ENCODE measurements at places on chromosomes 4 and X. TPM values are rescaled to one million over a fixed set of nuclear protein-coding genes. Genes with fewer than 3 reads are reported as not detected.
A peak's percentile ranks its signal among the peaks of the same experiment; 100 is the strongest.

The SLC6A8 gene
- total RNA-seq = 26.1 TPM

GRCh38 chr4:185358959-185359358 is 36.8 kb downstream of the LRP2BP start:
- no peak for ATAC-seq

- peak; percentile 92 for ATAC-seq
Observed at GRCh38 chr4:159206427-159206871, 103.6 kb downstream of the RAPGEF2 start.

DNA sequence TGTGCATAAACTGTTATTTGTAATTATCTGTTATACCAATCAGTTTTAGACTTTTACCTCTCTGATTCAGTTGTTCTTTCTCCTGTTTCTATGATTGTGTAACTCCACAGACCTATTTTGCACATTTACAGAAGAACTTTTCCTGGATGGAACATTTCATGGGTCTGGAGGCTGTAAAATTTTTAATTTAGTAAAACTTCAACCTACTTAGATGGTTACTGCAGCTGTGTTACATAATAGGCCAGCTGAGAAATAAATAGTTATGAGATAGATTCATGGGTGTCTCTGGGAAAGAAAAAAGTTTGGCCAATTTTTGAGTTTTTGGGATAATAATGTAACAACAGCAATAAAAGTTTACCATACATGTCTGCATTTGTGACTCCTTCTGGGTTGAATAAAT is 253.5 kb downstream of the ARHGAP24 start:
- no peak for ATAC-seq

DNA sequence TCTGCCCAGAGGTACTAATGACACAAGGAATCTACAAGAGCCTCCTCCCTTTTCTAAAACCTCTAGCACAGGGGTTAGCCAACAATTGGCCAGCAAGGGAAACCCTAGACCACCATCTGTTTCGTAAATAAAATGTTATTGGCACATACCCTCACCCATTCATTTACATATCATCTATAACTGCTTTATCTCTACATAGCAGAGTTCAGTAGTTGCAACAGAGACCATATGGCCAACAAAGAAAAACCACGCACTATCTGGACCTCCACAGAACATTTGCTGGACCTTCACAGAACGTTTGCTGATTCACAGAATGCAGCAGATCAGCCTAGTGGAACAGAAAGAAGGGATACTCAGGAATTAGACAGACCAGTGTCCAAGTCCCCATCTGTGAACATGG is 9.4 kb downstream of the SLC2A9 start:
- no peak for ATAC-seq

DNA sequence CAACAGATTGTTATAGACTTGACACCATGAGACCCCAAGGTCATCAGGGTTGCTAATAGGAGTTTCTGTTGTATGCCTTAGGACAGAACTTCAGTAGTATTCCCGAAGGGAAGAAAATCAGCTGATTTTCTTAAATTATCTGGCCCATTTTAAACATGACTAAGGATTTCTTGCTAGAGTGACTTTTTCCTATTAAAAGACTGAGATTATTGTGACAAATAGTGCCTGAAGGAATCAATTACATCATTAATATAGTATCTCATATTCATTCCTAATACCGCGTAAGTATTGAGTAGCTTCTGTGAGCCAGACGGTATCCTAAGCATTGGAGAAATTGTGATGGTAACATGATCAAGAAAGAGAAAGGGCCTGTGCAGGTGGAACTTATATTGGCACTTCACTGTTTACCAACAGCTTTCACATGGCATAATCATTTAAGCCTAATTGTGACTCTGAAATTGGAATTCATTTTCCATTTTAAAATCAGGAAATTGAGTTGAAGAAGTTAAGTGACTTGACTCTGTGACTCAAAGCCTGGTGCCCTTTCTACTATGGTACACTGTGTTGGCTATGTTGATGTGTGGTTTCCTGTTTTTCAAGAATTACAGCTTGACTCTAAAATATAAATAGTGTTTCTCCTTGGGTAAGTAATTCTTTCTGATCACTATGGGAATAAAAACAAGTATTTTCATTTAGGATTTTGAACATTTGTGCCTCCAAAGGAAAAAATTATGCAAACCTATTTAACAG is 4.1 kb downstream of the AFF1 start:
- ATAC-seq = peak; percentile 27

The SSX2 gene
- total RNA-seq = not detected

DNA sequence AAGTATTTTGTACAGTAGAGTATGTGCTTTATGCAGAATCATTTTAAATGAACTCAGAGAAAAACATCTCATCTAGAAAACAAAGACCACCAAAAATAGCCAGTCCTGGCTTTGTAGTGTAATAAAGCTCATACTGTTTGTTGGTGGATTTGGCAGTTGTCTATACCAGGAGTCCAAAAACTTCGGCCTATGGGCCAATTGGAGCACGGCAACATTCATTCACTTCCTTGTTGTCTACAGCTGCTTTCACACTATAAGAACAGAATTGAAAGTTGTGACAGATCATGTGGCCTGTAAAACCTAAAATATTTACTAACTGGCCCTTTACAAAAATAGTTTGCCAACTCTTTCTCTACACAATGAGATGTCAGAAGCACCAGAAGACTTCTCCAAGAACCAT is 5.3 kb downstream of the FBXW7 start:
- ATAC-seq = no peak

Data from activated T-helper 17 cell treated with anti-CD3 and anti-CD28 coated beads, Interleukin-2, amount 50 U/mL, for 72 hours (primary cell).